Head of caudate nucleus (tissue), 42 donors: ENCODE measurements at places on chromosomes 1 and 21.

DNA sequence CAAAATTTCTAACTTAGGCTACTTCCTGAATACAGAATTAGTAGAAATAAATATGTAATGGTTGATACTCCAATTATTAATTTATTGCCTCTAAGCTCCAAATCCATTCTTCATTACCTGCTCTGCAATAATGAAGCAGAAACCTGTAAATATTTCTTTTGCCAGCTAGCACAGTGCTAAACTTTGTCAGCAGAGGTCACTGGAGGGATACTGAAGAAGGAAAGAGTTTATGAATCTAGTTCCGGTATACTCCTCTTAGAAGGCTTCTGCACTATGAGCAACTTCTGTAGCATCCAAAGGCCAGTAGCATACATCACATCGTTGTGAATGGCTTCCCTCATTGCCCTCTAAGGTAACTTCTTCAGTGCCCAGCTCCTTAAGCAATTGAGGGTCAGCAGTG, 81.0 kb upstream of the LHX8 start:
- DNase-seq: no peak

GRCh38 chr1:202105571-202106339, 17.0 kb upstream of the GPR37L1 start:
- no peak for DNase-seq

DNA sequence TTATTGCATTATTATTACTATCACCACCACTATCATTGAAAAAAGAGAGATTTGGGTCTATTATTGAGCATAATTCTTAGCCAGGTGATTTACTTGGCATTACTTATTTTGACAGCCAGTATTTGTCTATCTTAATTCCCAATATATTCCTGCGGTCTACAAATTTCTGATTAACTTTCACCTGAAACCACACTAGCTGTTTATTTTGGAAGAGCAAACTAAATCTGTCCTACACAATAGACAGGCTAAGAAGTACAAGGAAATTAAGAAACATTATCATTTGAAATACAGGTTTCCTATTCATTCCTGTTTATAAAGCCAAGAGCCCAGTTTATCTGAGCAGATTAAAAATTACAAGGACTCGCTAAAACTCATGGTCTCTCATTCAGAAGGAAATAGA, 6.9 kb upstream of the LYST start:
- DNase-seq: no peak

DNA sequence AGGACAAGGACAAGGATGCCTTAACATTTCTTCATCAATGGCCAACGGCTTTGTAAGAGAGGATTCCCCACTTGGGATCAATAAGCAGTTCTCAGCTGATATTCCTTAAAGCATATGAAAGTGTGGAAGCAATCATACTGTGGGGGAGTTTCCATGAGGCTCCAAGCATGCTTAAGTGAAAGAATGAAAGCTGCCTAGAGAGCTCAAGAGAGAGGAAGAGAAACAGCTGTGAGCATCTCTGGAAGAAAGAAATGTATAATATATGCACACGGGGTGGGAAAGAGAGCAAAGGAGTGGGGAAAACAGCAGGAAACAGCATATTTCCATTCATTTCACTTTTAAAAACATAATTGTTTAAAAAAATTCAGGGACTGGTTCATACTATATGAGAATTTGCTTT, 94.7 kb upstream of the WARS2 start:
- no peak for DNase-seq

GRCh38 chr1:168613038-168613451, 36.6 kb downstream of the XCL1 start:
- no peak for DNase-seq

DNA sequence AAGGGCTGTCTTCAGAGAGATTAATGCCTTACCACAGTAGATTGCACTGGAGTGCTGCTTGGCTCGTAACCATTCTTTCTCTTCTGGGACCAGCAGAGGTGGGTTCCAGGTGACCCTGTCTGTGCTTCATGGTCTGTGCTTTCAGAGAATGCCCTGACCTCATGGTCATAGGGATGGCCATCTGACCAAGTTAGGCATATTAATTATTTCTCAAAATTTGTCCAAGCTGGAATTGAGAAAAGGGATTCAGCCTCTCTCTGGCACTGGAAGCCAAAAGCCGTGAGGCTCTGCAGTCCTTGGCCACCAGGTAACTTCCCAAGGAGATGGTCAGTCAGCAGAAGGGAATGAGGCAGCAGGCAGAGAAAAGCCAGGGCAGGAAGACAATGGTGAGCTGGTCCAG, 37.2 kb upstream of the TSPAN2 start:
- DNase-seq: no peak

GRCh38 chr1:67404212-67404620, 26.0 kb downstream of the SERBP1 start:
- no peak for DNase-seq

GRCh38 chr1:5244631-5245285, 590.3 kb downstream of the AJAP1 start:
- no peak for DNase-seq

GRCh38 chr1:165833358-165833757, 5.9 kb downstream of the UCK2 start:
- DNase-seq: no peak

DNA sequence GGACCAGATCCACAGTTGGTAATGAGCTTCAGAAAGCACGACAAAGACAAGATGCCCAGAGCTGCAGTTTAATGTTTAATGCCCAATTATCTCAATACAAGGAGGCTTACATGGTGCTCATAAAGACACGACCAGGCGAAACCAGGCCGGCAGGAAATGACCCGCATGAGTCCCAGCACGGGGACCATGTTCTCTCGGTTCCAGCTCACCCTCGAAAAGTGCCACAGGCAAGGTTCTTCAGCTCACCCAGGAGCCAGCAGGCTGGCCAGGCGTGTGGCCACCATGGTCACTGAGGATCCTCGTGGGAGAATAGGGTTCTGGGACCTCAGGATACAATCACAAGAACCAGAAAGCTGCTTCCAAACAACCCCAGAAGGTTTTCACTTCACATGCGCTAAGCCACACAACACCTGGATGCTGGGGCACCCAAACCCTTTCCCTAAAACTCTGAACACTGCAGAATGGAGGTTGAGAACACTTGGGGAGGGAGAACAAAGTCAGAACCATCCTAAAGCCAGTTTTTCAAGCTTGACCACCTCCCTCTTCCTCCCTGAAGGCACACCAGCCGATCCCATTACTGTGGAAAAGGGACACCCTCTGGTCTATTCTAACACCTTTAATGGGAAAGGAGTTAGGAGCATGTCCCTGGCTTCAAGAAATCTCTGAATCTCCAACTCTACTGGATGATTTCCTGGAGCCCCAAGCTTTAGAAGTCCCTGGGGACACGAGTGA, 22.6 kb upstream of the ASAP3 start:
- DNase-seq: no peak

GRCh38 chr1:154840269-154841176, 29.6 kb downstream of the KCNN3 start:
- DNase-seq: no peak

- DNase-seq: no peak
Measured at GRCh38 chr1:203325026-203325417, 19.7 kb downstream of the BTG2 start.

DNA sequence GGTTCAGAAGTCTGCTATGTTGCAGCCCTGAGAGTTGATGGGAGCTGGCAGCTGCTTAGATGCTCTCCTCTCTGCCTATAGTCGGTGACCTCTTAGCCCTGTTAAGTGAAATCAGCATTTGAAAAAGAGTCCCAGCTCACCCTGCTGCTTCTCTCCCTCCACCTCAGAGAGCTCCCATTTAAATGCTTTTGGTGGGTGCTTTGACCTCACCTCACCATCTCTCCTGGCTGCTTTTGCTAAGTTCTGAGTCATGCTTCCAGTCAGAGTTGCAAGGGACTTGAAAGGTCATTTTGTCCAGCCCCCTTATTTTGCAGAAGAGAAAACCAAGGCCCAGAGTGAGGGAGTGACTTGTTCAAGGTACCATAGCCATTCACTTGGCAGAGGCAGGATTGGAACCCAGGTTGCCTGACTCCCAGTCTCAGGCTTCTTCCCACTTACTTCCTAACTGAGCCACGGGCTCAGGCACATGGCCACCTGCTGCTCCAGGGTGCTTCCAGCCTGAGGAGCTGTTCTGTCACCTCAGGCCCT, 3.3 kb downstream of the MAPKAPK2 start:
- no peak for DNase-seq

DNA sequence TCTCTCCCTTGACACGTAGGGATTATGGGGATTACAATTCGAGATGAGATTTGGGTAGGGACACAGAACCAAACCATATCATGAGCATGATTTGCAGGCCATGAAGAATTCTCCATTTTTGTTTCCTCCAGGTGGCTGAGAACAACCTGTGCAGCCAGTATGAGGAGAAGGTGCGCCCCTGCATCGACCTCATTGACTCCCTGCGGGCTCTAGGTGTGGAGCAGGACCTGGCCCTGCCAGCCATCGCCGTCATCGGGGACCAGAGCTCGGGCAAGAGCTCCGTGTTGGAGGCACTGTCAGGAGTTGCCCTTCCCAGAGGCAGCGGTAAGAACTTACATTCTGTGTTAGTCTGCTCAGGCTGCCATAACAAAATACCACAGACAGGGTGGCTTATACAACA, 9.7 kb downstream of the MX1 start:
- DNase-seq: no peak

GRCh38 chr1:49364676-49365075, 588.0 kb upstream of the BEND5 start:
- DNase-seq: no peak

GRCh38 chr1:205729945-205730610, 19.9 kb downstream of the NUCKS1 start:
- DNase-seq: no peak

GRCh38 chr1:6727535-6727934, 25.9 kb upstream of the DNAJC11 start:
- DNase-seq: peak; percentile 39

DNA sequence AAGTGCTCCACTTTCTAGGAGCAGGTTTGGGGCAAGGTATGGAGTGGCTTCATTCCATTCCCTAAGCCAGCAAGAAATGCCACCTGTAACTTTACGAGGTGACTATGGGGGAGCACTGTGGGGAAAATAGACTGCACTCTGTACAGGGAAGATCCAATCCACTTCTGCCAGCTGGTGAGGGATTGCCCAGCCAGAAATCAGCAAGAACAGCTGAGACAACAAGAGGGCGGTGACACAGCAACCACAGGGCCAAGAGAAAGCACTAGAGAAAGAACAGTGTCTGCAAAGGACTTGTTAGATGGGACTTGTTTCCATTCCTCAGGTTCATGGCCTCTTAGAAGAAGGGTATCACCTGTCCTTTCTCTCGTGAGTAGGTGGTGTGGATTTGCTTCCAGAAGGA, 19.6 kb downstream of the CAPN8 start:
- DNase-seq: no peak

- DNase-seq: no peak
Measured at GRCh38 chr21:31484219-31484618, 140.2 kb upstream of the TIAM1 start.

DNA sequence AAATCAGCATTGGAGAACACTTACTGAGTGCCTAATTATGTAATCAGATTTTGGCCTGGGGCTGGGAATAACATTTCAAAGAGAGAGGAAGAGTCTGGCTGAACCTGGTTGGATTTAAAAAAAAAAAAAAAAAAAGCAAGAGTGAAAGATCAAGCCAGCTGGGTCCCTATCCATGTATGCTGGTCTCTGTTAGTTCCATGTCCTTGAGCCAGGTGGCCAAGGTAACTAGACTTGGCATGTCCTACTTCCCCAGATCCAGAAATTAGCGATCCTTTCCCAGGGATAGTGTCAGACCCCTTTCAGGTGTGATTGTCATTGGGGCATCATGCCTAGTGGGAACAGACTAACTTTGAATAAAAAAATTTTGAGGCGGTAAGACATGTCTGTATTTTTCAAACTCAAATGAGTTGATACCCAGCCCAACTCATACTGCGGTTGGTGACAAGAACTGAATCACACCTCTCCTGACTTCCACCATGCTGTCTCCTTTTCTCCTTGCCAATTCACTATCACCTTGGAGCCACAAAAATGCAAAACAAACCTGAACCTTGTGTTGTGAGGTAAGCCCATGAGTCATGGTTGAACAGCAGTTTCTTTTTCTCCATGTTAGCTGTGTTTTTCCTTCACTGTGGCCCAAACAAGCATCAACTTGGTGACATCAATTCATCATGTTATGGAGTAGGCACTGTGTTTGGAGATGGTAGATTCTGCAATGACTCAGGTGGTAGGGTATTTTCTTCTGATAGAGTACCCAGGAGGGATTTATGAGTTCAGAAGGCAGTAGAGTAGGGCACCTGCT, 24.5 kb upstream of the PPP2R5A start:
- no peak for DNase-seq

- no peak for DNase-seq
Measured at GRCh38 chr1:231485029-231485784, 43.3 kb upstream of the TSNAX start.

- no peak for DNase-seq
Measured at GRCh38 chr1:232339073-232339472, 290.9 kb downstream of the SIPA1L2 start.

- DNase-seq: no peak
Measured at GRCh38 chr1:66686406-66686805, 65.9 kb upstream of the DYNLT5 start.

DNA sequence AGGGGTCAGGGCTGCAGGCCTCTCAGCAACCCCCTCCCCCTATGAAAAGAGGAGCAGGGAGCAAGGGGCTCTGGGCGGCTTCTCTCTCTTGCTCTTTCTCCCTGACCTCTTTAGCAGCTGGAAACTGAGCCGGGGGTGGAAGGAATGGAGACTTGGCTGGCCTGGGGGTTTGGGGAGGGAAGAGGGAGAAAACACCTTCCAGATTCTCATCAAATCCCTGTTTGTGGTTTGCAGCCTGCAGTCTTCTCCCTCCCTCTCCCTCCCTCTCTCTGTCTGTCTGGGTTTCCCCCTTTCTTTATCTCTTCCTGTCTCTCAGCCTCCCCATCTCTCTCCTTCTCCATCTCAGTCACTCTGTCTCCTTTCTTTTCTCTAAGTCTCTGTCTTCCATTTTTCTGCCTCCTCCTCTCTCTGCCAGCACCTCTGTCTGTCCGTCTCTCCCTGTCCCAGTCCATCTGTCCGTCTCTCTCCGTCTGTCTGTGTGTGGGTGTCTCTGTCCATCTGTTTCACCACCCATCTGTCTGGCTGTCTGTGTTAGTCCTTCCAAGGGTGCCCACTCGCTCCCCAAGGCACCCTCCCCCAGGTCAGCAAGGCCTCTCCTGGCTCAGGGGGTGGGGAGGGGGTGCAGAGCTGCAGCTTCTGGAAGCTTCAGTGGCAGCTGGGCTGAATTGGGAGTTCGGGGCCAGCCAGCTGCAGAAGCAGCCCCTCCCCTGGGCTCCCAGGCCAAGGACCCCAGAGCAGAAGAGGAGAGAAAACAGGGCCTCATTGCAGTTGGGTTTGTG, 6.2 kb downstream of the AHDC1 start:
- DNase-seq: no peak

DNA sequence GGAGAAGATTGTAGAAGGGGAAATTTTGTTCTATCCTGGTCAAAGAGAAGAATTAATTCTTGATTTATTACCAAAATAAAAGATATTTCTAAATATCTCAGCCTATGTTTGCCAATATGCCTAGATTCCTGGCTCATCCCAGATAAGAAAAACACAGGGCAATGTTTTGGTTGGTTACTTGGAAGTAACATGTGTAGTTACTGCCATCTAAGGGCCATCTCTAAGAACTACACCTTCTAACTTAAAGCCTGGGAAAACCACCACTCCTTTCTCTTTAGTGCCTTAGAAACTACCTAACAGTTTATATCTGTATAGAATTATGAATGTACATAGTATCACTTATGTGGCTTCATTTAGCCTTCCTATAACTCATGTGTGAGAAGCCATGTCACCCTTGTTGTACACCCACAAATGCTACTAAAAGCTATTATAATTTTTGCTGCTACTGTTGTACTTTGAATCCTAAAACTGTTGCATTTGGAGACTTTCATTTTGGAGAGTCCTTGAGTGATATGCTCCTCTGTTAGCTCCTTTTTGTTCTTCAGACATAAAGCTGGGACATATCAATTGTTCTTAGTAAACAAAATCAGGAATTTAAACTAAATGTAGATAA, 4.5 kb downstream of the AIM2 start:
- DNase-seq: peak; percentile 21
